D721Med (cell line): ENCODE measurements at places on chromosomes 5 and 9.

DNA sequence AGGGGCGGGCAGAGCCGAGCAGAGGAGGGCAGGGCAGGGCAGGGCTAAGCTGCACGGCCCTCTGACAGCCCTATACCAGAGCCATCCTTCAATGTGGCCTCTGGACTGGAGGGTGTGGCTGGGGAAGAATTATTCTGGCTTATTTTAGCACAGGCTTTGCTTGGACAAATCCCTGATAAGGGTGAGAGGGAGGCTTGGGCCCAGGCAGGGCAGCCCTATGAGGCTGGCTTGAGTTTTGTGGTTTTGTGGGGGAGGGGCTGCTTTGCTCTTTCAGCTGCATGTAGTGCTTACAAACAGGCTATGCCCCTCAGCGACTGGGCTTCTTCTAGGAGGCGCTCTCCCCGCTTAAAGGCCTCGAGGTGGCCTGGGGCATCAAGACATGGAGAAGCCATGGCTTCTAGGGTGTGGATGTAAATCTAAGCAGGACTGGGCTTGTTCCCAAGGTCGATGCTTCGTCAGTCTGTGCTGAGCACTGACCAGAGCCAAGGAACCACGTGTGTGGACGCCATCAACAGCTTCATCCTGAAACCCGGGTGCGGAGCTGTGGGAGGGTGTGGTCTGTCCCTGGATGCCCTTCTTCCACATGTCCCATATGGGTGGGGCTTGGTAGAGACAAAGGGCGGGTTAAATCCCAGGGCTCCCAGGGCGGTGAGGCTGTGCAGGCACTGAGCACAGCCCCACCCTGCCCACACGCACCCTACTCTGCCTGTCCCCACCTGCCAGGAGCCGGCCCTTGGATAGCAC lies 45.7 kb upstream of the IPPK start:
- no peak for DNase-seq

GRCh38 chr5:168740092-168740800 lies 161.1 kb upstream of the PANK3 start:
- DNase-seq: no peak

GRCh38 chr5:83720836-83721537 lies at the start of gene HAPLN1:
TSS of gene HAPLN1 (minus strand) at chr5:83720855. CDS start at chr5:83673523, 47,332 bp downstream.
- DNase-seq: no peak

DNA sequence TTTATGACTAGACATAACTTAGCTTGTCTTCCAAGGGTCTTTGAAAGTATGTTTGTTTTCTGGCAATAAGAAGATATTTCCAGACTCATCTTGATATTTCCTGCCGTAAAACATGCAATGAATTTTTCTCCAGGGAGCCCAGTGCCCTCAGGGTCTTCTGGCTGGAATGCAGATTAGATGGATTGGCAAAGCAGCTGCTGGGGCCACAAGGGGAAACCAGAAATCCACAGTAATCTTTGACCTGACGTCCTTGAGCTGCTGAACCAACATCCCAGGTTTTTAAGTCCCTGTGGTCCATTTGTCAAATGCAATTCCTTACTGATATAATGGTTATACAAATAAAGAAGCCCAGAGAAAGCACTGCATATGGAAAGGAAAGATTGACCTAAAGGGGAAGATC lies 93.0 kb downstream of the THBS4 start:
- DNase-seq: no peak

- DNase-seq: no peak
Observed at GRCh38 chr9:69622676-69623075, 49.5 kb downstream of the APBA1 start.

GRCh38 chr5:109693535-109694400 lies 4.0 kb downstream of the MAN2A1 start:
- DNase-seq: no peak
